Central memory CD8-positive, alpha-beta T cell (primary cell): ENCODE measurements at places on chromosomes 7 and 10.

GRCh38 chr7:36279200-36279925 is 110.3 kb upstream of the ANLN start:
- no peak for DNase-seq

- no peak for DNase-seq
Measured at GRCh38 chr7:80213814-80214213, 79.2 kb downstream of the GNAI1 start.

GRCh38 chr7:148485618-148486017 is 104.9 kb upstream of the C7orf33 start:
- DNase-seq: no peak

- no peak for DNase-seq
Measured at GRCh38 chr7:115292381-115292780, 370.5 kb downstream of the MDFIC start.

DNA sequence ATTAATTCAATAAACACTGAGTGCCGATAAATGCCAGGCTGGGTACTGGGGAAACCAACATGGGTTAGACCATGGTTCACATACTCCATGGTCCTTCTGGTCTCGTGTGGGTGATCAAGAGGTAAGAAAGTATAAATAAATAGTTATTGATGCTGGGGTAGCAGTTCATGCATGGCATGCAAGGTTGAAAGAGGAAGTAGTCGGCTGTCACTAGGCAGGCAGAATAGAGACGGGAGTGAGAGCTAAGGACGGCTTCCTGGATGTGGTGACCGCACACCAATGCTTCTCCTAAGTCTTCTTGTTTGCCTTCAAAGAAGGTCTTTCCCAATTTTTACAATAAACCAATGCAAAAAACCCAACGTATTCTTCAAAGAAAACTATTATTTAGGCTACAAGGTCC is 208.6 kb downstream of the ADAM12 start:
- no peak for DNase-seq

GRCh38 chr7:66281678-66282590 is 76.8 kb downstream of the TPST1 start:
- no peak for DNase-seq

DNA sequence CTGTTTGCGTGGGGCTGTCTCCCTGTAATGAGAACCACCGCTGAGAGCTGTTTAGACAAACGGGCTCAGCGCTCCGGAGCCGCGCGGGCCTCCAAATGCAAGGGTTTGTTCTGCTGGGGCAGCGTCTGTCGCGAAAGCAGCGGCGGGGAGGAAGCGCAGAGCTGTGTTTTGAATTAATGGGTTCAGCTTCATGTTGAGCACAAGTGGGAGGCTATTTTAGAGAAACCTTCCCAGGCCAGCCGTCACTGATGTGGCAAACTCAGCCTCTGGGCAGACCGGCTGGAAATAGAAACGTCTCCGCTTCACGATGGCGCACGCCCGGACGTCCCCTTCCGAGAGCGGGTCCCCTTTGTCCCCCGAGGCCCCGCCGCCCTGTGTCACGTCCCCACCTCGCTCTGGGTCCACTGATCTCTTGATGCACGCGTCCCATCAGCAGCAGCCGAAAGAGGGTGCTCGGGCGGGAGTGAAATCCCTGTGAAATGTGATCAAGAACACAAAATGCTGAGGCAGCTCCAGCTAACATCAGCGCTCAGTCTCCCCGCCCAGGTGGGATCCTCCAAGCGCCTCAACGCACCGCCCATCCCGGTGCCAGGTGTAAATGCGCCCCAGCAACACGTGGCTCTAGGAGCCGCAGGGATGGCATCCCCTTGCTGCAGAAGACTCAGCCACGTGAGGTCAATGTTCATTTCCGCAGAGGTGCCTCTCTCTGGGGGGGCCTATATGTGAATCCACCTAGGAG is 44.9 kb downstream of the BAMBI start:
- no peak for DNase-seq

GRCh38 chr10:60209874-60210570 is 179.7 kb downstream of the ANK3 start:
- DNase-seq: no peak

DNA sequence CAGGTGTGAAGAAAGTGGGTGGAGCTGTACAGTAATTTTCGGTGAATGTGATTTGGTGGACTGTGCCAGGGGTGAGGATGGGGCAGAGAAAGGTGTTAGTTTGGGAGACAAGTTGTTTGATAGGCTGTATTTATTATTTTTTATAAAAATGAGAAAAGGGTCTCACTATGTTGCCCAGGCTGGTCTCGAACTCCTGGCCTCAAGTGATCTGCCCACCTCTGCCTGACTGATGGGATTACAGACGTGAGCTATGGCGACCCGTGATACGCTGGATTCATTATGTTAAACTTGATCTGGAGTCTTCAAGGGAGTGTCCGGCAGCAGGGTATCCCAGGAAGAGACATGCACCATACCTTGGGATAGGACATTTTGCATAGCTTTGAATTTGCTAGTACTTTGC is 1.3 kb downstream of the KAT6B start:
- no peak for DNase-seq

- DNase-seq: no peak
Measured at GRCh38 chr7:28999427-28999826, 41.3 kb upstream of the TRIL start.

DNA sequence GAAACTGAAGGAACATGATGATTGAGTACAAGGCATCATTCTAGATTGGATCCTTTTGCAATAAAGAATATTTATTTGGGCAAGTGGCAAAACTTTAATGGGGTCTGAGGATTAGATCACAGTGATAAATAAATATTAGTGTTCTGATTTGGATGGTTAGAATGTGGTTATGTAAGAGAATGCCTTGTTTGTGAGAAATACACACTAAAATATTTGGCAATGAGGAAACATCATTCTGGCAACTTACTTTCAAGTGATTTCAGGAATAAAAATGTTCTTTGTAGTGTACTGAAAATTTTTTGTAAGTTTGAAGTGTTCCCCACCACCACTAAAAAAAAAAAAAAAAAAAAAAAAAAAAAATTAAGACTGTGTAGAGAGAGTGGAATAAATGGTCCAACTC is 185.1 kb upstream of the NEBL start:
- no peak for DNase-seq

DNA sequence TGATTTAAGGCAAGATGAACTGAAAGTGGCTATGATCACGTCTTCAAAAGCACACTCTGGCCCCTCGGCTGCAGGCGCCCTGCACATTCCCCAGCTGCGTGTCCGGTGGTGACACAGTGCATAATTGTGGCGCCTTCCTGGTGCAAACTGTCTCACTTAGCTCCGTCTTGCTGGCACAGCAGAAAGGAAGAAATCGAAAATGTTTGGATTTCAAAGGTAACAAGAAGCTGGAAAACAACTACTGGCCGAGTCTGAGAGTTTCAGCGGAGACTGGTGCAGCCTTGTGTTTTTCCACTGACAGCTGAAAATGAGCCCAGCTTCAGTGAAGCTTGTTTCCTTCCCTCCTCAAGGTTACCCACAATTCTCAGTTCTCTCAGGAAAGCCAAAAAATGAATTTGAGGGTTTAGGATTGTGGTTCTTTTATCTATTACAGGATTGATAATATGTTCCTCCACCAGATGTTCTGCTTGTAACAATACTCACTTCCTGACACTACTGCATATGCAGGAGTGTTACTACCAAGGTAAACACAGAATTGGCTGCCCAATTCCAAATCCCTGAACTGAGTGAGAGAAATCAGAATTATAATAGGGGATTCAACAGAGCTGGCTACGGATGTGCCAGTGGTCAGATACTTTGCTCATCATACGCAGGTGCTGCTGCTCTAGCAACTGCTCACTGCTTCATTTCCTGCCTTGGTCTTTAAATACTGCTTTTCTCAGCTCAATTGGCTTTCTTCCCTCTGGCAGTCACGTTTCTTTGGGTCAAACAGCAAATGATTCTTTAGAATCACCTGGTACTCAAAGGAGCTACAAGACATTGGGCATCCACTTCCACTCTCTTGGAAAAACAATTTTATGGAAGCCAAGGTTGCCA is 63.7 kb downstream of the TRUB1 start:
- no peak for DNase-seq

- DNase-seq: no peak
Measured at GRCh38 chr10:36556468-36556867, 568.9 kb upstream of the ANKRD30A start.

DNA sequence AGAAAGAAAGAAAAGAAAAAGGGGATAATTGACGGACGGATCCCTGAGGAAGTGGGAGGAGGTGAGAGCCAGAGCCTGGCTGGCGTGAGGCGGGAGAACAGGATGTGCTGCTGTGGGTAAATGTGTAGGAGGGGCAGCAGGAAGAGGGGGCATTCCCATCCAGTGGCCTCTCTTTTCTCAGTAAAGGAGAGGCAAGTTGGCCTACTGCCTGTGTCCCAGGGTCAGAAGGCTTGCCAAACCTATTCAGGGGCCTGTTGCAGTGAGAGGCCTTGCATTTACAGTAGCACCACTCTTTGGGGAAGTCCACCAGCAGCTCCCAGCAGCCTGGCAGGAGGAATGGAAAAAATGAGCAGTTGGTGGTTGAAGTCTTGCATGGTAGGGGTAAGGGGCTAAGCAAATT is 26.6 kb upstream of the ASCC1 start:
- DNase-seq: no peak

GRCh38 chr10:100913470-100913865 is 705 bp downstream of the SLF2 start:
- DNase-seq: no peak

DNA sequence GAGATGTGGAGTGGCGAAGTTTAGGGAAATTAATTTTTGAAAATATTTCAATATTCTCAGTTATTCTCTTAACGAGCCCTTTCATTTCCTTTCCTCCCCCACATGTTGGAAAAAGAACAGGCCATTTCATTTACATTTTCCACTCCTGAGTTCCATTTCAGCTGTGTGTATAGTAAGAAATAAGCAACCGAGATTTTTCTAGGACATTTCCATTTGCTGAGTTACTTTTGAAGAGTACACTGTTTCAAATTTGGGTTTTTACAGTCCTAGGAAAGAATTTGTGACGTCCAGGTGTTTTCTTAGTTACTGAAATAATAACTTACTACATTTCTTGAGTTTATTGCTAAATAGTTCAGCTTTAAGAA is 1.2 kb downstream of the SEPTIN7 start:
- DNase-seq: no peak

DNA sequence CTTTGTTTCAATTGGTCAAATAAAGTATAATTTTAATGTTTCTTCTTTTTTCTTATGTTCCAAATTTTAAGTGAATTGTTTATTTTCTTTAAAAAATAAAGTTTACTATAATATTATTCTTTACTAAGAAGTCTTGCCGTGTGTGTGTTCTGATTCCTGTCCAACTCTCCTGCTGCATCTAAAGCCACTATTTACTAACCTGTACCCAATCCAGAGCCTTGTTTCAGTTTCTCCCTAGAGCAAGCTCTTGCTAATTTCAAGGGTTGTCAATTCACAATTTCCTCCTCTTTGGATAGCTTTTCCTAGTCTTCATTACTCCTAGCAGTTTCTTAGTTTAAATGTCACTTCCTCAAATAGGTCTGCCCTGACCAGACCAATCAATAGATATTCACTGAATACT is 314.9 kb upstream of the SEMA3A start:
- DNase-seq: no peak

- peak; percentile 40 for DNase-seq
Measured at GRCh38 chr10:110860576-110861241, 11.0 kb upstream of the PDCD4 start.

GRCh38 chr7:92417913-92418312 is 29.4 kb upstream of the GATAD1 start:
- no peak for DNase-seq

- no peak for DNase-seq
Measured at GRCh38 chr7:98628418-98628817, 11.3 kb downstream of the NPTX2 start.

DNA sequence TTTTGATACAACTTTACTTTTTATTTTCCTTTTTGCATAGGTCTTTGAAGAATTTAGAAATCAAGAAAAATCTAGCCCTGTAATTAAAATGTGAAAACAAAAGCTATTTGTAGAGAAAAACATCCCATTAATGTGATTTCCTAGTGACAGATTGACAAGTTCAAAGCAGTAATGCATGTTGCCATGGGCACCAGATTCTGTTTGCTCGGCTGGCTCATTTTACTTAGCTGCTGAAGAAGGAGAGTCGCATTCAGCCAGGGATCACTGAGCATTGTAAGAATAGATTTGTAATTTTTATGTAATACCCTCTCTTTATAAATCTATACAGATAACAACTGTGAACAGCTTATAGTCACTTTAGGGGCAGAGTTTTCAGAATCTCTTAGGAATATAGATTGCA is 28.5 kb downstream of the DNAJB9 start:
- no peak for DNase-seq

GRCh38 chr10:57188846-57189245 is 827.8 kb upstream of the ZWINT start:
- DNase-seq: no peak

DNA sequence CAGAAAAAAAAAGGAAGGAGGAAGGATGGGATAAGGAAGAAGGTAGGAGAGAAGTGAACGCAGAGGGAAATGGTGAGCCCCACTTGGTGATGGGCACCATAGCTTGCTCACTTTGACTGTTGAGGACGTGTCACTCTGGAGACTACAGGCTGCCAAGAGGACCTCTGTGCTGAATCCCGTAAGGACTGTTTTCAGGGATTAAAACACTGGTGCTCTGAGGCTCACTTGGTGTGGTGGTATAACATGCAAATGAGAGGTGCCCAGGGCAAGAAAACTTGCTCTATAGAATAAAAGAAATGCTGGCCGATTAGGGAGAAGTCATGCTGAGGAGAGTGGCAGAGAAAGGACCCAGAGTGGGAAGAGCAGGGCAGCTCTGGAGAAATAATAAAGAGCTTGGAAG is 5.3 kb upstream of the IL2RA start:
- no peak for DNase-seq

DNA sequence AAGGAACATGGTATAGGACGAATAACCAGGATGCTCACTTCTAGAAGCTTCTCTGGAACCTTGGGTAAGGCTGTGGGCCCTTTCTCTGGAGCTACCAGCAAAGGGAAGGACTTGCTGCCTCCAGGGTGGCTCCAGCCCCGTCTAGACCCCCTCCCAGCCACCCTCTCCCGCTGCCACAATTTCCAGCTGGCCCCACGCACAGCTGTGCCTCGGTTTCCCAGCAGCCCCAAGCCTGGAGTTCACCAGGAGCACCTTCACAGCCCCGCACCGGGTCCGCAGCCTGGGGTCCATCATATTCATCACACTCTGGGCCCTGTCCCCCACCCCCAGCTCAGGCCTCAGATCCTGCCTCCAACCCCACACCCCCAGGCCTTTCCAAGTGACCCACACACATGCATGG is 35.6 kb upstream of the GTF2IRD1 start:
- no peak for DNase-seq

GRCh38 chr7:42931447-42931833 is 534 bp downstream of the PSMA2 start:
- DNase-seq: no peak

DNA sequence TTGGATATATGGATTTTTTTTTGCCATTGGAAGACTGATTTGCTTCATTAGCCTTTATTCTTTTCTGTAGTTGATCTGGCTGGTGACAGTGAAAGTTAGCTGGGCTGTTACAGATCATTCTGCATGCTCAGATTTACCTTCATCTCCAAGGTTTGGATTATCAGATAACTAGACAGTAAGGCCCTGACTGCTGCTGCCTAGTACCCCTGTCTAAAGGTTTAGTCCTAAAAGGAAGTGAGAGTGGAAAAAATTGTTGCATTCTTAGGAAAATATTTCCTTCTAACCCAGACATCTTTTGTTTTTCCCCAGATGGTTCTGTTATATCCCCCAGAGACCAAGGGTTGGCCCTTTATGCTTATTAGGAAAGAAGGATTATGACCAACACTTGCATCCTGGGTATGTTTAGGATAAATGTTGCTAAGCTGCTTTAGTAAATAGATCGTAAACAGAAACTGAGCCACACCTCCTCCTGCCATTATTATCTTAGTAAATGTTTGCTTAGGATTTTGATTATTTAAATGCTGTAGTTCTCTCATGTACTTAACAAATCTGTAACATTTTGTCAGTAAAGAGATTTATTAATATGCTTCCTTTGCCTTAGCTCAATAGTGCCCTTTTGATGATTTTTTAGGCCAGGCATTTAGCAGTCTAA is 44.4 kb downstream of the MCU start:
- no peak for DNase-seq
